ENCODE measurements at places on chromosomes 1 and 21. TPM values are rescaled to one million over a fixed set of nuclear protein-coding genes. Genes with fewer than 3 reads are reported as not detected.
A peak's percentile ranks its signal among the peaks of the same experiment; 100 is the strongest.

DNA sequence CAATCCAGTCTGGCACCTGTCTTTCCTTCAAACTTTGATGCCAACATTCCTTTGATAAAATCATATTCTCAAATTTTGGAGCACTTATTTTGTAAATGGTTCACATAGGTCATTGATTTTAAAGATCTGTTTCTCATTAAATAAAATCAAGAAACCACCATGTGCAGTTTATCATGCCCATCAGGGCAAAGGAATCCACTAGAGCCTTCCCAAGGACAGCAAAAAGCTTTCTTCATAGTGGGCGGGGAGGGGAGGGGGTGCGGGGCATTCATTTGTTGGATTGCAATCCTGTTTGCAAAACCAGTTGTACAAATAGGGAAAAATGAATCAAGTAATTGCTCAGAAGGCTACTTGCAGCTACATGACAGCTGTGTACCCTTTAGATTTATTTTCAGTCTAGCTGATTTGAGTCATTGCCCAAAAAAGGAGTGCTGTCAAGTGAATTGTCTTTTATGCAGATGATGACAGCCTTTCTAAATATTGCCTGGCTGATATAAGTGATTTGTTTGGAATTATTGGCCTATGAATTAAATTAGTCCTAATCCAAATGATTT, 23.0 kb downstream of the LRRC8B start:
- DNase-seq = no peak

DNA sequence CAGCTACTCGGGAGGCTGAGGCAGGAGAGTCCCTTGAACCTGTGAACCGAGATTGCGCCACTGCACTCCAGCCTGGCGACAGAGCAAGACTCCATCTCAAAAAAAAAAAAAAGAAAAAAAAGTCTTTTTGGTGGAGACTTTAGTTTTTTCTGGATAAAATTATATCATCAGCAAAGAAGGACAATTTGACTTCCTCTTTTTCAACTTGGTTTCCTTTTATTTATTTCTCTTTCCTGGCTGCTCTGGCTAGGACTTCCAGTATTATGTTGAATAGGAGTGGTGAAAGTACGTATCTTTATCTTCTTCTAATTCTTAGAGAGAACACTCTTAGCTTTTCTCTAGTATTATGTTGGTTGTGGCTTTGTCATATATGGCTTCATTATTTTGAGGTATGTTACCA, 130.8 kb downstream of the PCBP3 start:
- DNase-seq = no peak

- no peak for DNase-seq
These were observed 5.7 kb downstream of the LGR6 start for GRCh38 chr1:202199040-202199889.

GRCh38 chr1:41823471-41823870, 95.3 kb downstream of the HIVEP3 start:
- DNase-seq = no peak

GRCh38 chr1:208231881-208232661, 12.1 kb downstream of the PLXNA2 start:
- DNase-seq = no peak

- DNase-seq = no peak
These were observed 29.9 kb upstream of the HJV start for GRCh38 chr1:146051452-146051851.

- no peak for DNase-seq
These were observed 68.2 kb downstream of the ARHGEF16 start for GRCh38 chr1:3522564-3523265.

GRCh38 chr21:32813265-32813903, 41.8 kb upstream of the PAXBP1 start:
- DNase-seq = no peak

- DNase-seq = peak; percentile 67
These were observed 23.6 kb upstream of the WASF2 start for GRCh38 chr1:27513528-27513927.

DNA sequence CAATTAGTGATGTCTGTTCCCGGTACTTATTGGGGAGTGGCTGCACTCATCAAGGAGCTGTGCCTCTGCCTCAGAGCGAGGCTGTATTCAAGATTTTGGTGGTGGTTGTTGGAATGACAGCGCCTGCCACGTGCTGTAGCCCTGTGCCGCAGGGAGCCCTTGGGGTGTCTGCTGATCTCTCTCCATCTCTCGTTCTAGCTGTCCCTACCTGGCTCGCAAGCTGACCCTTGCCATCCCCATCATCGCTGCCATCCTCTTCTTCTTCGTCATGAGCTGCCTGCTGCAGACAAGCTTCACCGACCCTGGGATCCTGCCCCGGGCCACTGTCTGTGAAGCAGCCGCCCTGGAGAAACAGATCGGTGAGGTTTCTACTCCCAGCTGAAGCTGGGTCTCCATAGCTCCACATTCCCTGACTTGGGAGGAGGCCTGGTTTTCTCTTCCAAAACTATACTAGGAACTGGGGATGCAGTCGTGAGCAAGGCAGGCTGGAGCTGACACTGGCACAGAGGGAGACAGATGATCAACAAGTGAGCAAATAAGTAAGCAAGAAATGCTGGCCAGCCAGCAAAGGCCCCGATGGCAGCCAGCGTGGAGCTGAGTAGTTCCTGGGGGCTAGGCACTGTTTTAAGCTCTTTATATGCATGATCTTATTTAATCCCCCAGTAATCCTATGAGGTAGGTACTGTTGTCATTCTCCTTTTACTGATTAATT, 5.9 kb downstream of the ZDHHC18 start:
- peak; percentile 38 for DNase-seq

GRCh38 chr1:94807742-94808491, 12.2 kb upstream of the SLC44A3 start:
- DNase-seq = no peak

GRCh38 chr1:154725865-154726264, 117.9 kb upstream of the ADAR start:
- no peak for DNase-seq

DNA sequence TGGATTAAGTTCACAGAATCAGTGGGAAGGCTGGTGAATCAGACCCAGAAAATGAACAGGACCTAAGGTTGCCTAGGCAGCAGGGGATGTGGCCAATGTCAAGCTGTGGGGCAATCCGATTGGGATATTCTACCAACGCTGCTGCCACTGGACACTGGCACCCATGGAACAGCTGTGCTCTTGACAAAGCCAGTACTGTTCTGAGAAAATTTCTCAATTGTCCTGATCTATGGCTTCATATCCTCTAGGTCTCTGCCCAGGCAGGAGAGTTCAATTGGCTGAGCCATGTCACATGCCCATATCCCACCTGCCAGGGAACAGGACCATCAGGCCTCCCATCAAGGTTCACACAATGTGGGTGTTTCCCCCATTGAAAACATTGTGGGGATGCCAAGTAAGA, 6.2 kb downstream of the TACSTD2 start:
- DNase-seq = no peak

GRCh38 chr1:9351654-9352271, 59.1 kb downstream of the SPSB1 start:
- no peak for DNase-seq

C2CD2 gene
- 56.8 TPM for total RNA-seq

- no peak for DNase-seq
These were observed 1.4 kb upstream of the MDM4 start for GRCh38 chr1:204514828-204515227.

DNA sequence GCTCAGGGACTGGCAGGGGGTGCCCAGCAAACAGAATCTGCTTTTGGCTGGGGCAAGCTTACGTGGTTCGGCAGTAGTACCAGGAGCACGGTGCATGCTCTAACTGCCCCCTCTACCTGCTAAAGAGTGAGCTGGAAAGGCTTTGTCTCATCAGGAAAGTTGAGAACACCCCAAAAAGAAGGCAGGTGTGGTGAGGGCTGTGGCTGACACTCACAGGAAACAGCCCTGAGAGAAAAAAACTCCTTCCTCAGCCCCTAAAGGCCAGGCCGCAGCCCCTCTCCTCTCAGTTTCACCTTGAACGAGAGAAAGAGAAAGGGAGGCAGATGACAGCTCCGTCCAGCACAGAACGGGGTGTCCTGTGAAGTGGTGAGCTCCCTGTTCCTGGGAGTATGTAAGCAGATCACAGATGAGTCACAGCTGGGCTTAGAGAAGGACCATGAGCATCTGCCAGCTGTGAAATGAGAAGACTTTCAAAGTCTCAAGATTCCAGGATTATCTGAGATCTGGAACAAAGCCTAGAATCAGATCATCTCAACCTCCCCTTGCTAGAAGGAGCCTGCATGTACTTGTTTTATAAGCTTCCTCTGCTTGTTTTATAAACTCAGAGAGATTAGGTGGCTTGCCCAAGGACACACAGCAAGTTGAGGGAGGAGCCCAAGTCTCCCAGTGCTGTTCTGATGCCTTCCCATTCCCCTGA, 13.4 kb downstream of the LAPTM5 start:
- DNase-seq = no peak

- DNase-seq = no peak
These were observed 12.5 kb downstream of the TRAF3IP3 start for GRCh38 chr1:209768354-209768774.

DENND2D gene
- 12.3 TPM for total RNA-seq

DNA sequence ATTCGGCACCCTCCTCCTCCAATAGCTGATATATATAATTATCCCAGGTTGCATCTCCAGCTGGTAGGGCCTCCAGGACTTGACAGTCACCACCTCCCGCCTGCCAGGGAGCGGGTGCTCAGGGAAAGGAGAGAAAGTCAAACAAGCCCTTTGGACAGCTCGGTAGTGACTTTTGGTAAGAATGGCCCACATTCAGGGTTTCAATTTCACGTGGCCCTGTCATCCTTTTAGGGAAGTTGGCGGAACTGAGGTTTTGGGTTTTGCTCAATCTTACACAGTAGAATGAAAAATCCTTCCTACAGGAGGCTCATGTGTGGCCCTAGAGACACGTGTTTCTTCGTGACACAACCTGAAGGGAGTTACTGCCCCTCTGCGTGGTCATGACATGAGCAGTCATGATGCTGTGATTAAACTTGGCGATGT, 44.2 kb downstream of the CAPN8 start:
- no peak for DNase-seq

GRCh38 chr1:14549897-14550620, 48.4 kb upstream of the KAZN start:
- DNase-seq = no peak

RNF223 gene
- total RNA-seq = not detected

DNA sequence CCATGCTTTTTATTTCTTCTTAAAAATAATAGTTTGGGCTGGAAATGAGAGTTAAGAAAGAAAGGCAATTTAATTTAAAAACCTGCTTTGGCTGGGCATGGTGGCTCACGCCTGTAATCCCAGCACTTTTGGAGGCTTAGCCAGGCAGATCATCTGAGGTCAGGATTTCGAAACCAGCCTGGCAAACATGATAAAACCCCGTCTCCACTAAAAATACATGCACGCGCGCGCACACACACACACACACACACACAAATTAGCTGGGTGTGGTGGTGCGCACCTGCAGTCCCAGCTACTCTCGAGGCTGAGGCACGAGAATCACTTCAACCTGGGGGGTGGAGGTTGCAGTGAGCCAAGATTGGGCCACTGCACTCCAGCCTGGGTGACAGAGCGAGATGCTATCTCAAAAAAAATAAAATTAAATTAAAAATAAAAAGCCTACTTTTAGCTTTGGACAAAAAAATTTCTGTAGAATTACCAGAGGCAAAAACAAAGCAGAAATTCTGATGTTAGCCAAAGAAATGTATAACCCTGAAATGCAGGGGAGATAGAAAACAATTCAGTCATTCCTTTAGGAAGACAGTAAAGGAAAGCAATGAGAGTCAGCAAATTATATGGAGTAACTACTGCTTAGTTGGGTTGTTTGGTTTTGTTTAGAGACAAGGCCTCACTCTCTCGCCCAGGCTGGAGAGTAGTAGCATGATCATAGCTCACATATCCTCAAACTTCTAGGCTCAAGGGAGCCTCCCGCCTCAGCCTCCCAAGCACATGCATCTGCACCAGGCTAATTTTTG, 15.7 kb upstream of the IPP start:
- no peak for DNase-seq

DNA sequence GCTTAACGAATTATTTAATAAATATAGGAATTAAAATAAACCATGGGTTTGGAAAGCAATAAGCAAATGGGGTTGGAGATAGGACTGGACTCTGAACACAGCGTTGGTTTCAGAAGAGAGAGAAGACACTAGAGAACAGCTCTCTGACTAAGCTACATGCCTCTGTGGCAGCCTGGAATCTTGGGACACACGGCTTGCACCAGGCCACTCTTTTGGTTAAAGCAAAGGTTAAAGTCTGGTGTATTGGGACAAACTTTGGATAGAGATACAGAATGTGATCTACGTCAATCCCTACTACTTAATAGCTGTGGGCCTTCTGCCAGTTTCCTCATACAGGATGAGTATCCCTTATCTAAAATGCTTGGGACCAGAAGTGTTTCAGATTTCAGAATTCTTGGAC, 49.7 kb upstream of the HSD17B7 start:
- no peak for DNase-seq

FMN2 gene
- total RNA-seq = 0.94 TPM

GRCh38 chr1:181931873-181932272, 129.6 kb downstream of the ZNF648 start:
- DNase-seq = no peak

- DNase-seq = no peak
These were observed 8.2 kb downstream of the LPAR3 start for GRCh38 chr1:84884671-84885389.

DNA sequence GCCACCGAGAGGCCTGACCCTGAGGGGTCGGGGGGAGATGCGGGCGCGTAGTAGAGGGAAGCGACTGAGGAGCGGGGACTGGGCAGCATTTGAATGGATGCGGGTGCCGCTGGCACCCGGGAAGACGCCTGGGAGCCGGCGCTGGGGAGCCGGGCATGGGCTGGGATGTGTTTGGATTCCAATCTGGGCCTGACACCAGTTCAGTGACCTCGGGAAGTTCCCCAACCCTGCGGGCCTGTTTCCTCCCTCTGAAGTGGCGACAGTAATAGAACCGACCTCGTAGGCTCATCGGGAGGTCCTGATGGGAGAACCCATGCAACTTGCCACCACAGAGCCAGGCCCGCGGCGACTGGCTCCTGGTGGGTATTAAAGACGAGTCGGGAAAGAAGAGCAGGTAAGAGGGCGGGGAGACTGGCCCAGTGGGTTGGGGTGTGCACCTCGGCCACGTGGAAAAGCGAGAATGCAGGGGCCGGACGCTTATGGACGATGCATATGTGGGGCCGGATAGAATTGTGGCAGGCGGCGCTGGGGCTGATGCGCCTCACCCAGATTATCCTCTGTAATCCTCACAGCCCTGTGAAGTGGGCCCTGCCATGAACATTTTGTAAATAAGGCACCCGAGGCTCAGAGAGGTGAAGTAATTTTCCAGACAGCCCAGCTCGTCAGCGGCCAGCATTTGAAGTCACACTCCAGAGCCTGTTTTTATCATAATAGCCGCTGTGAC, 105.8 kb downstream of the SLC16A1 start:
- no peak for DNase-seq

ACAP3 gene
- 69.2 TPM for total RNA-seq

DNA sequence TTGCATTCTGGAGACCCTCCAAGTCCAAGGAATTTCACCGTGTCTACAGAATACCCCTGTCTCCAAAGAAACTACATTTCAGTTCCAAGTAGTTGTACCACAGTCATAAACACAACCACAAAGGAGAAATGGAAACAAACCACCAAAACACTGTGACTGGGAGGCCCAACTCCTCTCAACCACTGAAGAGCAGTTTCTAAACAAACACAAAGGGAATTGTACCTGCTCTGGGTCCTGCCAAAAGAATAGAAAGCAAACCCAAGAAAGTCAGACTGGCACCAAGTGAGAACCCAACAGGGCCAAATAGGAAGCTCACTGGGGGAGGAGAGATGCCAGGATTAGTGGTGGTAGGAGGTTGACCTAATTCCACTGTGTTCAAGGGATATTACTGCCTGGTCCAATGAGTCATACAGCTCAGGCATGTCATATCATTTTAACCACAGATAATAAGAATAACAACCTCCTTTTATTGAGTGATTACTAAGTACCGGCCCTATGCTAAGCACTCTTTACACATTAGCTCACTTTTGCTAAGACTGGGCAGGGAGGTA, 123.9 kb upstream of the PPP2R5A start:
- DNase-seq = no peak

Measured in aorta (tissue), 5 donors.